G401 (cell line): ENCODE measurements at places on chromosomes 13 and 19. TPM values are rescaled to one million over a fixed set of nuclear protein-coding genes. Genes with fewer than 3 reads are reported as not detected.
A peak's percentile ranks its signal among the peaks of the same experiment; 100 is the strongest.

GRCh38 chr13:32253911-32254399, 61.2 kb downstream of the ZAR1L start:
- DNase-seq, result no peak

DNA sequence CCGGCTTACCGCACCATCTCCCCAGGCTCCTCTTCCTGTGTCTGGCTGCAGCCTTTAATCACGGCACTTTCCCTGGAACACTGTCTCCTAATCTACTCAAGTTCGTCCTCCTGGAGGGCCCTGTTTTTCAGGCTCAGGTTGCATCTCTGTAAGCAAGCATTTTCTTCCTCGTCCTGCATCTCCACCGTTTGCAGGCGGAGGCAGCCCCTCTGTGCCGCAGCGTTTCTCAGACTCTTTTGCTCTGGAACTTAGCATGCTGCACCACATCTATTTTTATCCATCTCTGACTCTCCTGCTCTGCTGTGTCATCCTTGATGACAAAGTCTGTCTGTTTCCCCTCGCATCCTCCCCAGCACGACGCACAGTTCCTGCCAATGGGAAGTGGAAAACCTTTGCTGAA, 117.5 kb downstream of the ATP8A2 start:
- peak; percentile 92 for DNase-seq

DNA sequence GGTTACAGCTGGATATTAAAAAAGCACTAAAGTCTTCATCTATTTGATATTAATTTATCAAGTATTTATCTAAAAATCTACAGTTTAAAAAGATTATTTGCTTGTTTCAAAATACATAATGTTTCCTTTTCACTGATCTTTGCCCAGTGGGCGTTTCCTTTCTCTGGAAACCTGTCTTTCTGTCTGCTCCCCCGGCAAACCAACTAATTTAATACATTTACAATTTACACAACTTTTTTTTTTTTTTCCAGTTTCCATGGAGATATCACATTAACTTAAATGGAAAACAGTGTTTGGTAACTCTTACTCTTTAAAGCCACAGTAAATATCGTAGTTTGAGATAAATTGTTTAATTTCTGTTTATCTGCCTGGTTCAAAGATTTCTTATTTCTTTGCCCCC, 5.3 kb downstream of the GPC6 start:
- DNase-seq, result no peak

GRCh38 chr19:15109768-15110417, 2.7 kb downstream of the SYDE1 start:
- no peak for DNase-seq

DNA sequence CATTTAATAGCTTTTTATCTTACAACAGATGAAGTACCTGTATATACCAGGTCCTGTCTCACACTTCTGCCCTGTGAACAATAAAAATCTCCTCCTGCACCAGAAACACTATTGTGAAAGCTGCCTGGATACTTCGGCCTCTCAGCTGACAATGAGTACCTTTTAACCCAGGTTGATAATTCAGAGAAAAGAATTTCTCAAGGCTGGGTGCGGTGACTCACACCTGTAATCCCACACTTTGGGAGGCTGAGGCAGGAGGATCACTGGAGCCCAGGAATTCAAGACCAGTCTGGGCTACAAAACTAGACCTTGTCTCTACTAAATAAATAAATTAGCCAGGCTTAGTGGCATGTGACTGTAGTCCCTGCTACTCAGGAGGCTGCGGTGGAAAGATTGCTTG, 65.3 kb upstream of the TM9SF2 start:
- no peak for DNase-seq

Gene GSX1
- total RNA-seq, result not detected in 2 replicates

Gene SLC8A2
- 3.5 and 3.8 TPM in 2 replicates for total RNA-seq

Gene PEAK3
- not detected in 2 replicates for total RNA-seq
